NCI-H1105 treated with DMSO at 0.1 percent for 48 hours (cell line): ENCODE measurements at places on chromosomes 1 and 21.

GRCh38 chr1:2148691-2149090, 45.9 kb downstream of the FAAP20 start:
- DNase-seq, result no peak

DNA sequence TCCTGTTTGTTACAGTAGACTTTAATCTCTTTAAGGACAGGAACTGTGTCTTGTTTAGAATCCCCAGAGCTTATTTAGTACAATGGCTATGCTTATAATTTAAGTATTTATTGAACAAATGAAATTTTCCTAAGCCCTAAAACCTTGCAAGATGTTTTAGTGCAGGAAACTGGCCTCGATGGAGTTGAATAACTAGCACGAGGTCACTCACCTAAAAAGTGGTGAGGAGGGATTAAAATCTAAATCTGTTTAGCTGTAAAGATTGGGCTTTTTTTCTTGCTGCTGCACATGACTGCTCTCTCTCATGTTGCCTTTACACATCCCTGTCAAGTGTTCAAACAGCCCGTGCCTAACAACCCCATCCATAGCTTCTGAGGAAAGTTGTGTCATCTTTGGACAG, 10.2 kb downstream of the NFYC start:
- no peak for DNase-seq

DNA sequence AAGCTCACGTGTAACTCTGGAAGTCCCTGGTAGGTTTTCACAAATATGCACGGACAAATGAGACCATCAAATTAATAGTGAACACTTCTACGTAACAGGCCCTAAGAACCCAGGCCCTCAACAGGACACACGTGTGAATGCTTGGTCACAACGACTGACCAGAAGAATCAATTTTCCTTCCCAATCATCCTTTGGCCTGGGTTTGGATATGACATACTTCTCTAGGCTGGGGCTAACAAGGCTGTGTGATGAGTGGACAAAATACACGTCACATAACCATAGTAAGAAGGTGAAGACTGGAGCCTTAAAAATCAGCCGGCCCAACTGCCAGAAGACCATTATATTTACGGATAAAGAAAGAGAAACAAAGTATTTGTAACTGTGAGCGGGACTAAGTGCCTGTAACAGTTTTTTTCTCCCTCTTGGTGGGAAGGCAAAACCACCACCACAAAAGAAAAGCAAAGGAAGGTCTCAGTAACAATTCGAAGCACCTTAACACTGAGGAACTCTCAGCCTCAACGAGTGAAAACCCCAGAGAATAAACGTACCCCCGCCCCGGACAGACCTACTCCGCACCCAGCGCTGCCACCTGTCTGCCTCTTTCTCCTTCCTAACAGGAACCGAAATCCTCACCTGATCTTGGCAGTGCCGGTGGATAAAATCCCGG, 450 bp downstream of the SDE2 start:
- no peak for DNase-seq

DNA sequence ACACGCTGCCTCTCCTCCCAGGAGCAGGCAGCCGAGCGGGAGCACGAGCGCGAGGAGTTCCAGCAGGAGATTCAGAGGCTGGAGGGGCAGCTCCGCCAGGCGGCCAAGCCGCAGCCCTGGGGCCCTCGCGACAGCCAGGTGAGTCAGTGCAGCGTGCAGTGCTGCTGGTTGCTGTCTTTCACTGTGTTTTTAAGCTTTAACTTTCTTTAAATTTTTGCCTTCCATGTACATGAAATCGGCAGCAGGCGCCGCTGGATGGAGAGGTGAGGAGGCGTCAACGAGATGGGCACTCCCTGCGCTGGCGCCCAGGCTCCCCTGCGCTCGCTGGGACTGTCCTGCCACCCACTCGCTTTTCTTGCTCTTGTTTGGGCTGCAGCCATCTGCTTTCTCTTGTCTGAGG, 60.7 kb upstream of the DIP2A start:
- DNase-seq, result no peak

DNA sequence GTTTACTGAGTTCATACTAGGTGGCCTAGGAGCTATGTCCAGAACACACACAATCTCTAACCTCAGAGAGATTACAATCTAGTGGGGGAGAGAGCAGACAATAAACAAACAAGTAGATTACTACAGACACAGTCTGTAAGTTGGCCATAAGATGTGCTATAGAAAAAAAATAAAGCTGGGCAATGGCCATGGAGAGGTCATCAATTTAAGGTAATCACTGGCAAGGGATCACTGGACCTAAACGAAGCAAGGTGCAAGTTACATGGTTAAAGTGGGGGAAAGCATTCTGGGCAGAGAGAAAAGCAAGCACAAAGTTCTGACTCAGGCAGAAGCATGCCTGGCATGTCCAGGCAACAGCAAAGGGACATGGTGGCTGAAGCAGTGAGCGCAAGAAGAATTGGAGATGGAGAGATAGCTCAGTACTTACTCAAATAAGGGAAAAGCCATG, 147.0 kb downstream of the RERE start:
- DNase-seq, result no peak

DNA sequence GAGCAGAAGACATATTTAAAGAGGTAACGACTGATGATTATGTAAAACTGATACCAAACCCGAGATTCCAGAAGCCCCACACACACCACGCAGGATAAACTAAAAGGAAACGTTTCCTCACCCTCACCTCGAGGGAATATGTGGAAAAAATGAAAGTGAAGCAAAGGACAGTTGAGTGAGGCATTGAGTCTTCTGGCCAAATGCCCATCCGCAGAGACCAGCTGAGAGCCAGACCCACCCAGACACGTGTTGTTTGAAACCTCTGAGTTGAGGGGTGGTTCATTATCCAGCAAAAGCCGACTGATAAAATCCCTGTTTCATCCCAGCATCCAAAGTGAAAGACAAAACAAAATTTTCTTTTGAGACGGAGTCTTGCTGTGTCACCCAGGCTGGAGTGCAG, 29.6 kb upstream of the PCBP3 start:
- DNase-seq, result no peak

DNA sequence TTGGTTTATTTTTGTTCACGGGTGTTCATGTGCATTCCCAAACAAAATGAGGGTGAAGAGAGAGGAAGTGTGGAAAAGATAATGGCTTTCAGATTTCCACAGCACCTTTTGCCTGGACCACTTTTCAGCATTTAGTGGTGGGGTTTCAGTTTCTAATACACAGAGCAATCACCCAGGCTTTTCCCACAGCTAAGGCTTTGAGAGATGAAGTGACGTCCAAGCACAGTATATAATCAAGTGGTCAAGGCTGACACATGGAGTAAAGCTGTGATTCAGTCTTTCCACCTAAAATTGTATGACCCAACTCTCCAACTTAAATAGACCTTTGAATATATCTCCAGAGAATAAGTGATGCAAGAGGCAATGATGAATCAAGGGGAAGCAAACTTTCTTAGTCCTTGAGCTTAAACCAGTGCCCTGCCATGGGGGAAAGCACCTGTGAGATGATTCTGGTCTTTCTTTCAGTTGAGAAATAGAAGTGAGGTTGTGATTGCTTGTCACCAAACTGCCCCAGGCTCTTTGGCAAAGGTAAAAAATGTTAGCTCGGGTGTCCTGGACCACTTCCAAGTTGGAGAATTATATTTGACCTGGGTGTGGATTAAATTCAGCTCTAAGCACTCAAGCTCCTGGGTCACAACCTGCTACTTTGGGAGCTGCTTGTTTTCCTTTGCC, 2.4 kb upstream of the PIK3R3 start:
- DNase-seq, result peak; percentile 86

DNA sequence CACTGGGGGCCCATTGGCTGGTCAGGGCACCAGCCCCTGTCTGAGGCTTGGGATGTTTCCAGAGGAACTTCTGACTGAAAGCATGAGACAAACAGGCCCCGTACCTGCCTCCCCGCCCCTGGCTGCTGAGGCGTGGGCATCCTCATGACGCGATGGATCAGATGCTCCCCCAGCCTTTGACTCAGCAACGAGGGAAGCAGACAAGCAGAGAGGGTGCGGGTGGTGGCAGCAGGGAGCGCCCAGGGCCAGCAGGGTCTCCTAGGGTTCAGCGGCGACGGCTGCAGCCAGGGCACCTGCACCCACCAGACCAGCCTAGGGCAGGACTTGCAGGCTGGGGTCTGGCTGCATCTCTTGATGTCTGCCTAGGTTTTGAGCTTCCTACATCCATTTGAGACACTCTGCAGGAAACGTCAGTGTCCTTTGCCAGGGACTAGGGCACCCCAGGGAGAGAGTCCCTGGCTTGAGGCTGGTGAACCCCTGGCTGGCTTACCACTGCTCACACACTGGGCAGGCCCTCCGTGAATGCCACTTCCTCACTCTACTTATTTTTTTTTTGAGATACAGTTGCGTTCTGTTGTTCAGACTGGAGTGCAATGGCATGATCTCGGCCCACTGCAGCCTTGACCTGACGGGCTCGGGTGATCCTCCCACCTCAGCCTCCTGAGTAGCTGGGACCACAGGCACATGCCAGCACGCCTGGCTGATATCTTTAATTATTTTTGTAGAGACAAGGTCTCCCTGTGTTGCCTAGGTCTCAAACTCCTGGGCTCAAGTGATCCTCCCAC, 63.3 kb downstream of the DHRS3 start:
- no peak for DNase-seq

GRCh38 chr1:216461466-216461865, 38.2 kb upstream of the USH2A start:
- DNase-seq, result no peak

DNA sequence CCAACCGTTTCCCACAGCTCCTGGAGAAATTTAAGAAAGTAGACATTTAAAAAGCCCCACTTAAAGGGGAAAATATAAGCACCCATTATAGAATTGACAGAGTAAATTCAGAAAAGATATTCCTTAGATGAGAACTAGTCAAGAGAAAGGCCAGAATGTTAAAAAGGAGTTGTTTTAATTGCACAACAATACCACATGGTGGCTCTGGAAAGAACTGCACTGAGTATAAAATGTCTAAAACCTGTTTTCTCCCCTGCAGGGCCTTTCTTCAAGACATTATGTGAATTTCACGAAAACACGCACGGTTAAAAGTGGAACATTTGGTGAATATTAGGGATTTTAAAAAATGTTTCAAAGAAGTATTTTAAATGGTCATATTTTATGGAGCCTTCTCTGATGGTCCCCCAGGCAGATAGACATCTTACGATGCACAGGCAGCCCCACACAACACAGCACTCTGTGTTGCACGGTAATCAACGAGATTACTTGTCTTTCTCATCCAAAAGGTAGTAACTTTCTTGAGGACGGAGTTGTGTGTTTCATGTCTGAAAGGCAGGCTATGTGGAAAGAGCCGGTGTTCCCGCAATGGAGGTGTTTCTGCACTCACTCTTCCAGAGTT, 101.9 kb downstream of the PRRX1 start:
- peak; percentile 50 for DNase-seq

DNA sequence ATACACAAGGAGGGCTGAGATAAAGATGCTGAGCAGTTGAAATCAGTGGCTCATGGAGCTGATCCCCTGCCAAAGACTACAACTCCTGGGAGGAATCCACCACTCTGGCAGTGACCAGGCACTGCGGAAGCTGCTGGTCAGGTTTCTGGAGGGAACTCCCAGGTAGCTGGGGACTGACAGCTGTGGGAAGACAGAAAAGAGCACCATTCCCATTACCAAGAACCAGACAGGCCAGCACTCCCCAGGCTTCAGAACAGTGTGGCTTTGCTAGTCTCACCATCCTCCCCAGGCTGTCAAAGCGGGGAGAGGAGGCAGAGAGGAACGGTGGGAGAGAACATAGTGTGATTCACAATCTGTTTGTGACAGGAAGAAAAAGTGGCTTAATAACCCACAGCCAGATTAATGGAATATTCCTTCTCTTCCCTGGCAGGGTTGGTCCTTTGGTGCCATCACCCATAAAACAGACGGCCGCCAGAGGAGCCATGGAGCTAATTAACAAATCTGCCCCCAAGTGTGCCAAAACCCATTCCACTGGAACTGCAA, 92.1 kb downstream of the MAB21L3 start:
- DNase-seq, result no peak

DNA sequence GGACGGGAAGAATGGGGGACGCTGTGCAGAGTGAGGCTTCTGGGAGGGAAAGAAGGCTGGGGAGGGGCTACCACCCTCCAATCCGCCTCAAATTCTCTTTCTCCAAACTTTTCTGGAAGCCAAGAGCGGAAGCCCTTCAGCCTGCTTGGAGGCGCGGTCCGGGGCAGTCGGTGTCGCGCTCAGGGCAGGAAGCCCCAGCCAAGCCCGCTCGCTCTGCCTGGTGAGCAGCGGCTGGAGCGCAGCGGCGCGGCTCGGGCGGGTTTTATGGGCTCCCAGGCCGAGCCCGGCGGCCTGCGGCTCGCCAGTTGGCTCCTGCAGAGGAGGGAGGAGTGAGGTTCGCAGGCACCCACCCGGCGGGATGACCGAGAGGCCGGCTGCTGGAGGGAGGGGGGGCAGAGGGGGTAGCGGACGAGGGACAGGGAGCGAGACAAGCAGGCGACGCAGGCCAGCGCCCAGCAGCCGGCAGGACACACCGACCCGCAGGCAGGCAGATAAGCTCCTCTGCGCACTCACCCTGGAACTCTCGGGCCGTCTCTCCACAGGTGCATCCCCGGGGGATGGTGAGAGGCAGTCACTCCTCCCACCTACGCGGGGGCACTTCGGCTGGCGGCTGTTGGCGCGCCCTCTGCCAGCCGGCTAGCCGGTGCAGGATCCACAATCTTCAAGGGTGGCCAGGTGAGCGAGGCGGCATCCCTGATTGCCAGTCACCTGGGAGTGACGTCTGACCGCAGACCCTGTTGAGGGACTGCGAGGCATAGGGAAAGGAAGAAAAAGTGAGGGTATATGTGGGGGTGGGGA, at the start of gene AVPR1B:
TSS of gene AVPR1B (minus strand) at position 238 of the 798 bp plus-strand sequence. CDS start 498 bp downstream, outside the sequence.
- peak; percentile 86 for DNase-seq

DNA sequence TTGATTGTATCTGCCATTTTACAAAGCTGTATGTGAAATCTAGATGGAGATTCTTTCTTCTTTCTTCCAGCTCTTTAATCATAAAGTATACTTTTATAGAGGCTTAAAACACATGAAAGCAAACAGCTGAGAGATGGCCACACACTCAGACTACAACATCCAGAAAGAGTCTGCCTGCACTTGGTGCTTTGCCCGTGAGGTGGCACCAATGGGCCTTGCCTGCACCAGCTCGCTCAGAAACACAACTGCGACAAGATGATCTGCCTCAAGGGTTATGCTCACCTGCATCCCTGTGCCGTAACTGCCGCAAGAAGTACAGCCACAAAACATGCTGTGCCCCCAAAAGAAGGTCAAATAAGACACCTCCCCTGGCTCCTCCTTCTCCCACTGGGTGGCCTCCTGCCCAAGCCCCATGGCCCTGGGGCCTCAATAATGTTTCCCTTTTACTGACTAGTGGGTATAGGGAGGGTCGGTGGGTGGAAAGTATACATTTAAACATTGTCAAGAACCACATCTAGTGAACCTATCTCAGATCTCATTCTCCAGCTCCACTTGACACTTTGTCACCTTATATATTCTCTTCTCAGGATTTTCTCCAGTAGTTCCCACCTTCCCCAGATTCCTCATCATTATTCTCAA, 66.7 kb upstream of the ANGPTL3 start:
- no peak for DNase-seq

DNA sequence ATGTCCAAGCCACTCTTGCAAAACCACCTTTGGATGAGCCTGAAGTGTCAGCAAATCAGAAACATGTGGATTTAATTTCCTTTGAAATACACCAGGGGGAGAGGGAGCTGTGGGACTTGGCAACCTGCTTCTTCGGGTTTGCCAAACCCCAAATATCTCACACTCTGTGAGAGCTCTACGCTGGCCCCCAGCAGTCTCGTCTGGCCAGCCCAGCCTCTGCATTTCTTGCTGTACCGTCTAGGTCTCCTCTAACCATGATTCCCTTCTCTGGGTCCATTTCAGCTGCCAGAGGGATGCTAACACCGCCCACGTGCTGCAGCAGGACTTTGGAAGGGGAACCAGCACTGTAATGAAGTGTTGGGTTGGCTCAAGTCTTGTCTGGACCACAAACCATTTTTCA, 114.6 kb downstream of the MRPS6 start:
- DNase-seq, result no peak
